ENCODE measurements at places on chromosomes 12 and 14.

DNA sequence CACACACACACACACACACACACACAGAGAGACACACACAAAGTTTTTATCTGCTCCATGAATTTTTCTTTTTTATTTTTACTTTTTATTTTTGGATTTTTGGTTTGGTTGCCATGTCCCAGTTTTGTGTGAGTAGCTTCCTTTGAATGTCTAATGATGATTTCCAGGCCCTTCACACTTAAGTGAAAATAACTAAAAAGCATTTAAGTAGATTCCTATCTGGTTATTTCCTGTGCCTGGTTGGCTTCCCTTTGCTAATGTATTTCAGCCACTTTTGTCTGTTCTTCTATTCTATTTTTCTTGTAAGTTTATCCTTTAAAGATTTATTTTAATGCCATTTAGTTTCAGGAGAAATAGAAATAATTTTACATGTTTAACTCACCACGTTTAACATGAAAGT lies 755.4 kb downstream of the SLC6A15 start:
- no peak for DNase-seq

DNA sequence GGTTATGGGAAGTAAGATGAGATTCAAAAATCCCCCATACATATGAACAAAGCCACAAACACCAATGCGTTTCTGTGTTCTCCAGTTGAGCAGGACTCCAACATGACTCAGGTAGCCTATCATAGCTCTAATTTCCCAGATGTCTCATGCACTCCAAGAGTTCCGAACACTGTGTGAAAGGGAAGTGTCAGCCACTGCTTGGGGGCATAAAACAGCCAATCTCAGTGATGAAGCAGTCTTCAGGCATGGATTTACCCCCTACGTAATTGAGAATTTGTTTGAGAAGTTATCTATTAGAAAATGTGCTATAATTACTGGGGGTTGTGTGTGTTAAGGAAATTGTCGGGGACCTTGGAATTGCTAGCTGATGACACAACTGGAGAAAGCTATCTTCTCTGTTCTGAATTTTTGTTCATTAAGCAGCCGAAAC lies 153.9 kb upstream of the AVPR1A start:
- no peak for DNase-seq

DNA sequence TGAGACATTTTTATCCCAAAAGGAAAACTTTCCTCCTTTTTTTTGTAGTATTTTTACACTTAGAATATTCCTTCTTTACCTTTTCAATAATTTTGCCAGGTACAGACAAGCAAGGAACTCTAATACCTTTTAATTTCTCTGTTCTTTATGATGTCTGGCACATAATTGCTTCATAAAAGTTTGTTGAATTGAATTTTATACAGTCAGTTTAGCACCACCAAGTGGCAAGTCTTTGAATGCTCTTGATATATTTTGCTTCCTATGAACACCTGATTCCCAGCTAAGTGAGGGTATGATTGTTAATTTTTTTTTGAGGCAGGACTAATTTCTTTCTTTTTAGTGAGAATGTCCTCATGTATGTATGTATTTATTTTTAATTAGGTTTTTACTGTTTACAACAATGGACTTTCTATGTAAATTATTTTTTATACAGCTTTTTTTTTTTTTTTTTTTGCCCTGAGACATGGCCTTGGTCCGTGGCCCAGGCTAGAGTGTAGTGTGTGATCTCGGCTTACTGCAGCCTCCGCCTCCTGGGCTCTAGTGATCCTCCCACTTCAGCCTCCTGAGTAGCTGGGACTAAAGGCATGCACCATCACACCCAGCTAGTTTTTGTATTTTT lies 6.9 kb downstream of the TBC1D15 start:
- DNase-seq = peak; percentile 31

DNA sequence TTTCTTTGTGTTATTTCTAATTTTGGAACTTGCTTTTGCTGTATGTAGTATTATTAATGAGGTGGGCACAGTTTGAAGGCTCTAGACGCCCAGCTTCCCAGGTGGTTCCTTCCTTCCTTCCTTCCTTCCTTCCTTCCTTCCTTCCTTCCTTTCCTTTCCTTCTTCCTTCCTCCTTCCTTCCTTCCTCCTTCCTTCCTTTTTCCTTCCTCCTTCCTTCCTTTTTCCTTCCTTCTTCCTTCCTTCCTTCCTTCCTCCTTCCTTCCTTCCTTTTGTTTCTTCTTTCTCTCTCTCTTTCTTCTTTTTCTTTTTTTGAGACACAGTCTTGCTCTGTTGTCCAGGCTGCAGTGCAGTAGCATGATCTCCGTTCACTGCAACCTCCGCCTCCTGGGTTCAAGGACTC lies 906.7 kb downstream of the AACS start:
- no peak for DNase-seq

DNA sequence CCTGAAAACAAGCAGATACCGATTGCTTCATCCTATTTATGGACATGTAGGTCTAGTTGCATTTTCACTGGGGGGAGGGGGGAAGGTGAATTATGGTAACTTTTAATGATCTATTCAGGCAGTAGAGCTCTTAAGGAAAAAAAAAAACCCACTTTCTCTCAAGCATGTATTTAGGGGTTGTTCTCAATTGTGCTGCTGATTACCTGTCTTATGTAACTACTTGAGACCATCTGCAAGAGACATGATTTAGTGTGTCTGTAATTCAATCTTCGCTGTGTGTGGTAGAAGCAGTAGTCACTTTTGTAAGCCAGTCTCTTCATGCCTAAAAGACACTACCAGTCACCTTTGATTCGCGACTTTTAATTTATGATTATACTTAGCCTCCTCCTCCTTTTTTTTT lies 8.9 kb downstream of the CALM1 start:
- peak; percentile 33 for DNase-seq

GRCh38 chr12:12792421-12792820 lies 7.0 kb downstream of the APOLD1 start:
- peak; percentile 89 for DNase-seq

DNA sequence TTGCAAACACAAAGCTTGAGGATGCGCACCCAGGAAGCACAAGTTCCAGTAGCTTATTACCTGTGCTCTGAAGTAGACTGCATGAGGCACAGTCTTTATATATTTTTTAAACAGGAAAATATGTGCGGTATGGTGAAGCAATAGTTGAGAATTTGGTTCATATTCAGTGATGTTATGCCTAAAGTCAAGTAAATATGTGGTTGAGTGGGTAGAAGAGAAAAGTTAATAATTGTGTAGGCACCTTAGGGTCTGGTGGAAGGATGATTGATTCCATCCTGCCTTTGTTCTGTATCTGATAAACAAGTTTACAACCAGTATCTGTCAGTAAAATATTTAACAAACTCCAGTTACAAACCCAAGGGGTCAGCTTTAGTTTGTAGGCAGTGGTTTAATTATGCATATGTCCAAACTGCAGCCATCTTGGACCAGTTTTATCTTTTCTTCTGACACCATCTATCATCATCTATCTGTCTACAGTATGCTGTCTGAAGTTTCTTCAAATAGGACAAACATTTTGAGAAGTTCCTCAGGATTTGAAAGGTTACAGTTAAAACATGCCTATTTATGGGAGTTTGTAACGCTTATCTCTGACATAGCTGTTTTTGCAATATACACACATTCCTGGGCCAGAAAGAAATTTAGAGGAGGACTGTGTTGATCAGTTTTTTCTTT lies 10.8 kb downstream of the SINHCAF start:
- DNase-seq = no peak

GRCh38 chr14:89952576-89952975 lies 2.0 kb downstream of the EFCAB11 start:
- DNase-seq = peak; percentile 74

DNA sequence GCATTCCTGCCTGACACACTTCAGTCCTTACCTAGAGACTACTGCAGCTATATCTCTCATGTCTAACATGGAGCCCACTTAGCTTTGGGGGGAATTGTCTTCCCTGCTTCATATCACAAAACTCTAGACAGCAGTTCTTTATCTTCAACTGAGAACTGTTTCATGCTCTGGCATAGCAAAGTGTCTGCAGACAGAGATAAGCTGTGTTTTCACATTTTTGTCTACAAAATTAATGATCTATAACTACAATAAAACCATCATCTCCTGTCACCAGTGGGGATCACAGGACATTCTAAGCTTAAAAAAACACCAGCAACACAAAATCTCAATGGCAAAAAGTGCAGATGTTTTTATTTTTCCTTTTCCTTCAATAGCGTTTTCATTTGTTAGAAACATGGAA lies 137.1 kb upstream of the VRK1 start:
- no peak for DNase-seq

GRCh38 chr12:94074216-94074979 lies 74.0 kb upstream of the PLXNC1 start:
- peak; percentile 87 for DNase-seq

DNA sequence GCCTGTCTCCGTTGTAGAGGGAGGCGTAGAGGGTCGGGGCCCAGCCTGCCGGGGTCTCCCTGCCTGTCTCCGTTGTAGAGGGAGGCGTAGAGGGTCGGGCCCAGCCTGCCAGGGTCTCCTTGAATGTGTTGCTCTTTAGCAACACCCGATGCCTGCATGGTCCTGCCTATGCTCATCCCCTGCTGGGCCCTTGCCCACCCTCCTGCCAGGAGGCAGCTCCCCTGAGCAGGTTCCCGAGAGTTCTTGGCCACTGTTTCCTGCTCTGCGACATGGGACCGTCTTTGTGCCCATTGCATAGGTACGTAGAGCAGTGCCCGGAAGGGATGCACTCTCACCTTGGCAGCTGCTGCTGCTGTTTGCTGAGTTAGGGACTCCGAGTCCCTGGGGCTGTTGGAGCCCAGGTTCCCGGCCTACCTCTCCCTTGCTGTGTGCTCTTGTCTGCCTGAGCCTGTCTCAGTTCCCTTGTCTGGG lies 3.3 kb downstream of the KIF26A start:
- no peak for DNase-seq

- DNase-seq = no peak
Observed at GRCh38 chr12:42564556-42564955, 25.0 kb downstream of the PRICKLE1 start.

DNA sequence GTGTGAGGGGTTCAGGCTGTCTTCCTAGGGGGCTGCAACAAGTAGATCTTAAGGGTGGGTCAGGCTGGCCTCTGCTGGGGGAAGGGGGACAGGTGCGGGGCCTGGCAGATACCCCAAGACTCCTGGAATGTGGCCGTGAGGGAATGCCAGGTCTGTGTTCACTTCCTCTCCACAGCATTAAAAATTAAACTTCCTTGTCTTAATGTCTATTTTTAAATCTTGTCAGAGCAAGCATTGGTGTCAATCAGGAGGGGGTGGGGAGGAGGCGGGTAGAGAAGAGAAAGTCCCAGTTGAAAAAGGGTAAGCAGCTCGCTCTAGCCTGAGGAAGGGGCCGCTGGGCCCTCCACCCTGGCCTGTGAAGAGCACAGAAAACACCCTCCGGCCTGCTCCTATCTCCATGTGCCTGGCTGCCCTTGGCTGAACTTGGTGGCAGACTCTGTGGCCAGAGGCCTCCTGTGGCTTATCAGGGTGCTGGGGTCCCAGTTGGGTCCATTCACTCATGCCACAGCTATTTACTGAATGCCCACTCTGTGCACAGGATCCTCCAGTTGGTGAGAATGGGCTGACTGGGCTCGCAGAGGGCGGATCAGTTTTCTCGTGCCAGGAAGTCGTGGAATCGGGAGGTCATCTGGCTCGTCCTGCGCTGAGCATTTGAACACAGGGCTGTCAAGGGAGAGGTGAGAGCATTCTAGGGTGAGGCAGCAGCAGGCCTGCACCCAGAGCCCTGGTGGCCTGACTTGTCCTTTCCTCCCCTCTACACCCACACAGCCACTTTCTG lies 128.8 kb downstream of the TSPAN9 start:
- peak; percentile 77 for DNase-seq

- peak; percentile 68 for DNase-seq
Observed at GRCh38 chr12:542395-543113, 82.8 kb downstream of the B4GALNT3 start.

- no peak for DNase-seq
Observed at GRCh38 chr12:117363056-117363662, 1.7 kb upstream of the NOS1 start.

GRCh38 chr12:96445691-96446583 lies 43.4 kb upstream of the CFAP54 start:
- no peak for DNase-seq

GRCh38 chr12:120327593-120327992 lies at the start of gene PLA2G1B:
Gene PLA2G1B, minus strand, starts transcription at chr12:120327779. Its CDS starts 26 bp downstream, at chr12:120327753.
- DNase-seq = no peak

DNA sequence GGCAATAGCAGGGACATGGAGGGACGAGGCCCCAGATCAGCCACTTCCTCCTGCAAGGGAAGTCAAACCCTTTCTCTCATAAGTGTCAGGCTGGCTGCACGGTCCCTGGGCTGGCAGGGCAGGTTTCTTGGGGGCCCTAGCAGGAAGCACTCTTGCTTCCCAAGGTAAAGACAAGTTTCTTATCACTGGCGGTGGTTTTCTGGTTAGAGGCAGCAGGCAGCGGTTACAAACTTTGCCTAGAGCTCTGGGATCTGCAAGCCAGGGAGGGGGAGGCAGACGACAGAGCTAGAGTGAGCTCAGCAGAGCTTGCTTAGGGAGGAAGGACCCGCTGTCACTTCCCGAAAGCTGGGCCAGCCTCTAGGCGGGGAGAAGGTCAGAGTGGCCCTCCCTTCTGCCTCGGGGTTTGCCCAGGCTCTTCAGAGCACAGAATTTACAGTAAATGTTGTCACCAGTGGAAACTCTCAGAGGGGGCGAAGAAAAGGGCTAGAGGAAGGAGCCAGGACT lies 20.4 kb downstream of the BATF start:
- DNase-seq = no peak

DNA sequence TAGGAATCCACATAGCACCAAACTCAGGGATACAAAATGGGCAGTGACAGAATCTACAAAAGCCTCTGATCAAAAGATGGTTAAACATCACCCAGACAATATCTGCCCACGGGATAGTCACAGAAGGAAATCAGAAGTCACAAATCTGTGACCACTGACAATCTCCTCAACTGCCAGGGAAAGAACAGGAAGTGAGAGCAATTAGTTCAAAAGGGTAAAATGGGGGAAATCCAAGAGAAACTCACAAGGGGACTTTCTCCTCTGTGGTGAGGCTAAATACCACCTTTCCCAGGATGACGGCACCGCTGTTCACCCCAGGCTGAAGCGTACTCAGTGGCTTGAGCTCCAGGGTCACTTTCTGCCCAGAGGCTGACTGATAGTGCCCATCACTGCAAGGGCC lies 10.7 kb downstream of the TTC5 start:
- DNase-seq = no peak

- no peak for DNase-seq
Observed at GRCh38 chr12:42862055-42862454, 272.5 kb upstream of the PRICKLE1 start.

GRCh38 chr12:62525271-62525670 lies 58.6 kb downstream of the MON2 start:
- DNase-seq = no peak

- DNase-seq = no peak
Observed at GRCh38 chr14:61258985-61259384, 22.2 kb downstream of the TMEM30B start.

Measured in NCI-H82 (cell line).